ENCODE measurements at places on chromosomes 7 and 10. TPM values are rescaled to one million over a fixed set of nuclear protein-coding genes. Genes with fewer than 3 reads are reported as not detected.

DNA sequence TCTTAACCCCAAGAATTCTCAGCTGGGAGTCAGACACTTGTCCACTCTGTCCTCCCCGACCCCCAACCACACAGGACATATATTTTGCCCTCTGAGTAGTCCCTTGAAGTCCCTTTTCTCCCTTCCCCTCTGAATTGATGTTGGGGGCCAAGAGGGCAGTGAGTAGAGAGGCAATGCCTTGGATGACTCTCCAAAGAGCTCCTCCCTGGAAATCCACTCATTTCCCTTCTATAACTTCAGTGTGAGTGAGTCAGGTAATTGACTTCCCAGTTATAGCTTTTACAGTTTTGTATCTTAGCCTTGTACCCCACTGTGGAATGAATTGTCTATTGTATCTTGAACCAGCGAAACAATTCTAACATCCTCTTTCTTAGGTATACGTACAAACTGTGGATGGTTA lies 9.2 kb upstream of the ODAD2 start:
- H3K36me3 ChIP-seq: no peaks in the 10 kb centered on the region
- no peak for DNase-seq
- peaks cover 3% of the 10 kb centered on the region for H3K4me1 ChIP-seq
- H3K4me3 ChIP-seq: no peak overlapping the region
- H3K27me3 ChIP-seq: peaks cover 59% of the 10 kb centered on the region

DNA sequence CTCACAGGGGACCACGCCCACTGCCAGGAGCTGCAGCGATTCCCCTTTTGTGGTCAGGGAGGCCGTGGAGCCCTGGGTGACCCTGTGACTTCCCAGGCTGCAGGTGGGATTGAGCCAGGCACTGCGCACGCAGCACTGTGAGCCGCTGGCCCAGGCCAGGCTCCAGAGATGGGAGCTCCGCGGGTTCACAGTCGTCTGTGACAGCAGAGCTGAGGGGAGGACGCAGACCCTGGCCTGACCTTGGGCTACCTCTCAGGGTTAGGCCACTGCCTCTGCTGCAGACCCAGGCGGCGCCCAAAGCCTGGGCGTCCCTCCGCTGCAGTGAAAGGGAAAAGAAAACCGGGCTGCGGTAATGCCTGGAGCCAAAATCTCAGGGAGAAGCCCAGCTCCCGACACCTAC lies 107.5 kb upstream of the GPR26 start:
- no peak overlapping the region for H3K27ac ChIP-seq
- no peak overlapping the region for H3K4me3 ChIP-seq
- no peak for DNase-seq
- H3K36me3 ChIP-seq: no peaks in the 10 kb centered on the region
- no peaks in the 10 kb centered on the region for H3K4me1 ChIP-seq

GRCh38 chr7:155233311-155234157 lies 64.1 kb upstream of the INSIG1 start:
- DNase-seq: no peak
- no peaks in the 10 kb centered on the region for H3K4me1 ChIP-seq
- no peak overlapping the region for H3K27ac ChIP-seq
- peaks cover 3% of the 10 kb centered on the region for H3K27me3 ChIP-seq

DNA sequence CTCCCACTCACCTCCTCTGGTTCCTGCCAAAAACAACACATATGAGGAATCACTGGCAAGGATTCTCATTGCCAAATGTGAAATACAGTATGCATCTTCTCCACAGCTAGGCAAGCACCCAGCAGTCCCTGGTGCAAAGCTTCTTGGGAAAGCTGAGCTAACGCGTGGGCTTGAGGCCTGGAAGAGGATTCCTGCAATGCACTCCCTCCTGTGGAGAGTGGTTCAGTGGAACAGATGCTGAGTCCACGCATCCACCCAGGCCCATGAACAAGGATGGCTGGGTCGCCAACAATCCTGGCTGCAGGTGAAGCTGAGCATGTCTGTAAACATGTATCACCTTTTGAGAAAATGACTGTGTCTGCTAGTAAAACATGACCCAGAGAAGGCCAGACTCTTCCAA lies 113.2 kb upstream of the CHST15 start:
- H3K4me3 ChIP-seq: no peak overlapping the region
- DNase-seq: no peak

GRCh38 chr7:157853076-157853788 lies 516.4 kb downstream of the DNAJB6 start:
- H3K4me3 ChIP-seq: no peak overlapping the region
- no peak for DNase-seq
- no peaks in the 10 kb centered on the region for H3K27me3 ChIP-seq
- peaks cover 6% of the 10 kb centered on the region for H3K4me1 ChIP-seq
- H3K36me3 ChIP-seq: no peaks in the 10 kb centered on the region

GRCh38 chr10:78314651-78315050 lies 281.0 kb downstream of the RPS24 start:
- no peak overlapping the region for H3K4me3 ChIP-seq
- H3K27ac ChIP-seq: no peak overlapping the region
- no peaks in the 10 kb centered on the region for H3K27me3 ChIP-seq

- H3K27ac ChIP-seq: peak overlapping the region; percentile 86
- peaks cover 49% of the 10 kb centered on the region for H3K4me1 ChIP-seq
- DNase-seq: peak; percentile 56
- no peaks in the 10 kb centered on the region for H3K27me3 ChIP-seq
- H3K36me3 ChIP-seq: peaks cover 3% of the 10 kb centered on the region
Observed at GRCh38 chr10:33143160-33143728, 185.2 kb upstream of the ITGB1 start.

- H3K4me1 ChIP-seq: peaks cover 14% of the 10 kb centered on the region
- no peak overlapping the region for H3K4me3 ChIP-seq
- DNase-seq: no peak
- H3K27ac ChIP-seq: no peak overlapping the region
- H3K27me3 ChIP-seq: peaks cover 4% of the 10 kb centered on the region
Observed at GRCh38 chr10:103666087-103666761, 172.7 kb downstream of the NEURL1 start.

DNA sequence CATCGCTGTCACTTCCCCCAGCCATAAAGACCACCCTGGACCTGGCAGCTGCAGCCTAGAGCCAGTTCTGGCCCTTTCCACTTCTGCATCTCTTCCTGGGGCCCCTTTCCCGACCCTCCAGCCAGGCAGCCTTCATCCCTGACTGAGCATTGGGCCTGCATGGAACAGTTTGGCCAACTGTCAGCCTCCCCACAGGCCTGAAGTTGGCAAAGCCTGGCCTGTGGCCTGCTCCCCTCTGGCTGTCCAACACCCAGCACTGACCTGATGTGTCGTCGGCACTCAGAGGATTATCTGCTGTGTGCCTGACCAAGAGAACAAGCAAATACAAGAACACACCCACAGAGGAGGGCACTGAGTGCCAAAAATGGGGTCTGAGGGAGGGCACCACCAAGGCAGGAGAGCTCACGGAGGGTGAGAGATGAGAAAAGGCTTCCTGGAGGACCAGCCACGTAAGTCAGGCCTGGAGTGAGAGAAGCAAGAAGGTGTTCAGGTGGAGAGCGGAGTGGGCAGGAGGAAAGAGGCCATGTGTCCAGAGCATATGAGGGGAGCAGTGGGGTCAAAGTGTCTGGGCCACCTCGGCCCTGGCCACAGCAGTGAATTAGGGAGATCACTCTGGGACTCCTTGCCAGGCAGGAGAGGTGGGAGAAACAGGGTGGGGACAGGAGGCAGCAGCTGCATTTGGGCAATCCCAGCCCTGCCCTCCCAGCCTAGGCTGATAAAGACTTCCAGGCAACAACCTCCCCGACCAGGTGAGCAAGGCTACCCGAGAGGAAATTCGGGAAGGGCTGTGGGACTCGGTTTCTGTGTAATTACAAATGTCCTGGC lies 4.5 kb downstream of the GPRIN2 start:
- H3K4me1 ChIP-seq: peaks cover 2% of the 10 kb centered on the region
- no peak overlapping the region for H3K27ac ChIP-seq
- no peak overlapping the region for H3K4me3 ChIP-seq
- DNase-seq: no peak
- no peaks in the 10 kb centered on the region for H3K27me3 ChIP-seq

DNA sequence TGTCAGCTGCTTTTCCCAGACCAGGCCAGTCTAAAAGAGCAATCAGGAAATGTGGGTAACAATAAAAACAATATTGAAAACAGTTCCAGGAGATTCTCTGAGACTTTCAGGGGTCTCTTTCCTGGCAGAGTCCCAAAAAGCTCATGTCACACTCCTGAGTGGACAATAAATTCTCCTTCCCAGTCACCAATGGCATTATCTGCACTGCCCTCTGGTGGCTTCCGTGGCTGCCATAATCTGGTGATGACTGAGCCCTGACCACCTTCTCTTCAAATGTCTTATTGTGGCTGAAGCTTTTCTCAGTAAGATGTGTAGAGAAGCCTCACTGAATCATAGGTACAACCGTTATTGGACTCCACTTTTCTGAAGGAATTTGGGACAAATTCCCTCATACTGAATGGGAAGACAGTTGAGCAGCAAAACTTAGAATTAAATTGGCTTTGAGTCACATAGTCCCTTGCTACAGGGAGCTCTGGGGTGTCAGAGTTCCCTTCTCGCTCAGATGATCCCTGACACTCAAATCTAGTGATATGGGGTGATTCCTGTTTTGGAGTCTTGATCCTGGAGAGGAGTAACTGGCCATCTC lies 24.4 kb upstream of the ASAH2 start:
- no peaks in the 10 kb centered on the region for H3K4me1 ChIP-seq
- H3K27ac ChIP-seq: no peak overlapping the region
- H3K4me3 ChIP-seq: no peak overlapping the region

DNA sequence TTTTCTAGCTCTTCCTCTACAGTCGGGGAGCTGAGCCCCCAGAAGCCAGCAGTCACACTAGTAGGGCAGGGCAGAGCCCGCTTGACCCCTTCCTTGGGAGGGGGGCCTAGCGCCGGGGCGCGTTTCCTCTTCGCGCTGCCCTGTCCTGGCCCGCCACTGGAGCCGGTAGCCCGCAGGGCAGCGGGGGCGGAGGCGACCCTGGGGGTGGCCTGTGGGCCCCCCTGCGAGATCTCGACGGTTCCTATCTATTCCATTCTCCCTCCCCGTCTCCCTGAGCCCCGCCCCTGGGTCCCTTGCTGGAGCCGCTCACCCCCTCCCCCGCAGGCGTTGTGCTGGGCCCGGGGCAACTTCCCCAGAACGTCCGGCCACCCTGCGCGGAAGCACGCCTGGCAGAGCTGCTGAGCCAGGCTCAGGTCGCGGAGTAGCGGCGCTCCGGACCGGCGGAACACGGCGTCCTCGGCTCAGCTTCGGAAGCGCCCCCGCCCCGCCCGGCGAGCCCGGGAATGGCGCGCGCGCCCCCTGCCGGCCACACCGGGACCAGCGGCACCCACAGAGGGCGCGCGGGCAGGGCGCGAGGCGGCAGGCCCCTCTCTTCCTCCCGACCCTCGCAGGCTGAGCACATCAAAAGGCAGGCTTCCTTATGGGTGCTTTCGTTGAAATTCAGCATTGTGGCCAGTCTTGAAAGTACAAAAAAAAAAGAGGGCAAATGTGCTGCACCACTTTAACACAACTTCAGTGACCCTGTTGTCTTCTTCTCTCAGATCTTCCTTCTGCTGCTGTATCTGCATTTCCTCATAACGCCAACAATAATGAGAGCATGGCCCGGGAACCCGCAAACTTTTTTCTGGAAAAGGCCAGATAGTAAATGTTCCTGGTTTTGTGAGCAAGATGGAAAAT lies 327.6 kb downstream of the TNS3 start:
- peaks cover 9% of the 10 kb centered on the region for H3K4me1 ChIP-seq
- H3K27ac ChIP-seq: no peak overlapping the region
- no peaks in the 10 kb centered on the region for H3K36me3 ChIP-seq
- peak overlapping the region; percentile 63 for H3K4me3 ChIP-seq

DNA sequence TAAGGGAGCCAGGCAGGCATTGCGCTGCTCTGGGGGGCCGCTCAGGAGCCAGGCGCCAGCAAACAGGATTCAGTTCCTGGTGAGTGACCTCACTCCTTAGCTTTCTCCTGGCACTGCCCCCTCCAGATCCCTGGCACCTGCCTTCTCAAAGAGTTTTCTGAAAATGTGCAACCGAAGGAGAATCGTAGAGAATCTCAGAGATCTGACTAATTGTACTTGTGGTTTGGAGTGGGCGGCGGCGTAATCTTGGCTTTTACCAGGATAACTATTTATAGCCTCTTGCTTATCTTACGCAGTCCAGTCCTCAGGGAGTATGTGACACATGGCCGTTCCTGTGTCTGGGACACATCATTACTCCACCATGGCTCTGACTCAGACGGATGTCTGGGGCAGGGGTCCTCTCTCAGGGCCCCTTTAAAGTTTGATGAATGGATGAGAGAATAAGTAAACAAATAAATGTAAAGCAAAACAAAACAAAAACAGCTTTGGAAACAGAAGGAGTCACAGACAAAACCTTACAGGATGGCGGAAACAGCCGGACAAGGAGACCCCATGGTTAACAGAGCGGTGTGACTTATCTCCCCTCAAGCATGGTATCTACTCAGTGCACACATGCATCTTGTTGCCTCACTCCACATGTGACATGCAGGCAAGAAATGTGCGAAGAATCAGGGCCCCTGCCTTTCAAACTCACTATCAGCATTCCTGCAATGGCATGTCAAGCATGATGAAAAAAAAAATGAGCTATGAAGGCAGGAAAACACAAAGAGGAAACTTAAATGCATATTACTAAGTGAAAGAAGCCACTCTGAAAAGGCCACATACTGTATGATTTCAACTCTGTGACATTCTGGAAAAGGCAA lies 99.7 kb downstream of the TNS3 start:
- H3K4me1 ChIP-seq: peaks cover 22% of the 10 kb centered on the region
- H3K27ac ChIP-seq: no peak overlapping the region
- no peaks in the 10 kb centered on the region for H3K36me3 ChIP-seq
- no peak overlapping the region for H3K4me3 ChIP-seq
- DNase-seq: peak; percentile 19

DNA sequence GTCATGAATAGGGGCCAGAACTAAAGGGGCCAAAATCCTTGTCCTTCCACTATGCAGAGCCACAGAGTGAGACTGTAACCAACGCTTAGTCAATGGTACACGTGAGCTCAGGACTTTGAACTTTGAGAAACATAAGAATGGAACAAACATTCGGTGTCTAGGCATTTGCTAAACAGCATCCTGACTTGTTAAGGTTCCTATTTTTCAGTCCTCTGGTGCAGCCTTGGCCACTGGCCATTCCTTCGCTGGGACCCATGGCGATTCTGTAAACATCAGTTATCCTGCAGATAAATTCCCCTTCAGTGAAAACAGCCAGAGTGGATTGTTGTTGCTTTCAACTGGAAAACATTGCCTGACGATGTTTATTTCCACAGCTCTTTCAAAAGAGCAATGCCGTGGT lies 266.8 kb downstream of the SORCS1 start:
- H3K27me3 ChIP-seq: no peaks in the 10 kb centered on the region
- no peak overlapping the region for H3K4me3 ChIP-seq
- DNase-seq: no peak
- H3K4me1 ChIP-seq: no peaks in the 10 kb centered on the region
- no peak overlapping the region for H3K27ac ChIP-seq
- H3K36me3 ChIP-seq: no peaks in the 10 kb centered on the region

GRCh38 chr10:106959521-106959920 lies 205.0 kb downstream of the SORCS1 start:
- H3K4me3 ChIP-seq: no peak overlapping the region
- no peaks in the 10 kb centered on the region for H3K27me3 ChIP-seq
- no peaks in the 10 kb centered on the region for H3K4me1 ChIP-seq

- H3K27ac ChIP-seq: no peak overlapping the region
- DNase-seq: no peak
- no peak overlapping the region for H3K4me3 ChIP-seq
Observed at GRCh38 chr10:34097682-34098081, 717.4 kb downstream of the PARD3 start.

Gene NXPH1
- total RNA-seq: not detected

Gene NRAP
- total RNA-seq: not detected

Gene GBX1
- not detected for total RNA-seq

Gene CPA1
- total RNA-seq: not detected

Gene DRGX
- total RNA-seq: not detected

Gene CFAP46
- 1.5 TPM for total RNA-seq

Measured in activated naive CD8-positive, alpha-beta T cell treated with anti-CD3 and anti-CD28 coated beads for 36 hours (primary cell).